Activated CD4-positive, alpha-beta T cell treated with anti-CD3 and anti-CD28 coated beads for 48 hours (primary cell): ENCODE measurements at places on chromosomes 1 and 21.

GRCh38 chr1:47444562-47445465, 7.0 kb downstream of the FOXD2 start:
- peak; percentile 51 for DNase-seq

DNA sequence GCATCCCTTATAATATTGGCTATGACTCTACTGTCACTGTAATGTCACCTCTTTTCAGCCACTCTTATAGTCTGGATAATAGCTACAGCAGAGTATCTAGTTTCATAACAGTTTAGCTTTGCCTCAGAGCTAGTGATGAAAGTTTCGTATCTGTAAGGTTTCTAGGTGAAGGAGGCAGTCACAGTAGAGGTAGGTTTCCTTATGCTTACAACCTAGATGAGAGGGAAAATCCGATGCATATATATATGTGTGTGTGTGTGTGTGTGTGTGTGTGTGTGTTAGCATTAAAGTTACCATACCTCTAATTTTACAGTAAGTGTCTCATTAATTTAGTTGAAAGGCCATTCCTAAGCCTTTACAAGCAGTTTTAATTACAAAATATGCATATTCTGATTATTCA, 2.2 kb upstream of the TOR1AIP2 start:
- no peak for DNase-seq

DNA sequence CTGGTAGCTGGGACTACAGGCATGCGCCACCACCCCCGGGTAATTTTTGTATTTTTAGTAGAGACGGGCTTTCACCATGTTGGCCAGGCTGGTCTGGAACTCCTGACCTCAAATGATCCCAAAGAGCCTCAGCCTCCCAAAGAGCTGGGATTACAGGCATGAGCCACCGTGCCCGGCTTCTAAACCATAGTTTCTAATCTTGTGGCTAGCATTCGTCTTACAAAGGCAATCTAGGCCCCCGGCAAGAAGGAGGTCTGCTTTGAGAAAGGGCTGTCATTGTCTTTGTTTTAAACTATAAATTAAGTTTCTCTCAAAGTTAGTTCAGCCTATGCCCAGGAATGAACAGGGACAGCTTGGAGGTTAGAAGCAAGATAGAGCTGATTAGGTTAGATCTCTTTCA, 10.3 kb upstream of the L1TD1 start:
- DNase-seq = no peak

DNA sequence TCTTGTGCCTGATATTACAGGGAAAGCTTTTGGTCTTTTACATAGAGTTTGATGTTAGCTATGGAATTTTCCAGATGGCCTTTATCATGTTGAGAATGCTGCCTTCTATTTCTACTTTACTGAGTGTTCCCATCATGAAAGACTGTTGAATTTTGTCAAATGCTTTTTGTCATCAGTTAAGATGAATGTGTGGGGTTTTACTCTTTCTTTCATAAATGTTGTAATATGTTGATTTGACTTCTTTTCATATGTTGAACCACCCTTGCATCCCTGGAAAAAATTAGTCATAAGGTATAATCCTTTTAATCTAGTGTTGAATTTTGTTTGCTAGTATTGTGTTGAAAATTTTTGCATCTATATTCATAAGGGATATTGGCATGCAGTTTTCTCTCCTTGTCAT, 16.1 kb upstream of the HOOK1 start:
- no peak for DNase-seq

- no peak for DNase-seq
Measured at GRCh38 chr1:36088265-36088576, 471 bp upstream of the ADPRS start.

DNA sequence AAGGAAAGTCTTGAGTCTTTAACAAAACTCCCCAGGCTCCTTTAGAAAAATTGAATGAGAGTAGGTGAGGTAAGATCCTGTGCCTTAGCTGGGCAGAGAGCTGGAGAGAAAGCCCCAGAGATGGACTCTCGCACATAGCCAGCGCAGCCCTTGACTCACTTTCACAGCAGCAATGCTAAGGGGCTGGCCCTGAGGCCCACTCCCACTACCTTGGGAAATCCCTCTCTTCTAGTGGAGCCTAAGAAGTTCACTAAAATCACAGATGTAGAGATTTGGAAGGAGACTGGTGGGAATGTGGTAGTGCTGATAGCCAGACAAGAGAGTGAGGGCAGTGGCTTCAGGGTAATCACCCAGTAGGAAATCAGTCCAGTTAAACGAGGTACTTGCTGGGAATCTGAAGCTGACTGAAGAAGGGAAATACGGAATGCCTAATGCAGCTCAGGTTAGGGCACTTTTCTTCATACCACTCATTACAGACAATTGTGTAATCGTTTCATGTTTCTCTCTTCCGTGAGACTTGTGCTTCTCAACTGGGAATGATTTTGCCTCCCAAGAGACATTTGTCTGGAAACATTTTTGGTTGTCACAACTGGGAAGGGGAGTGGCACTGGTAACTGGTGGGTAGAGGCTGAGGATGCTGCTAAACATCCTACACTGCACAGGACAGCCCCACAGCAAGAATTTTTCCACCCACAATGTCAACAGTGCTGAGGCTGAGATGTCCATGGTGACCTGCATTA, 42.4 kb upstream of the LRRC8C start:
- no peak for DNase-seq

DNA sequence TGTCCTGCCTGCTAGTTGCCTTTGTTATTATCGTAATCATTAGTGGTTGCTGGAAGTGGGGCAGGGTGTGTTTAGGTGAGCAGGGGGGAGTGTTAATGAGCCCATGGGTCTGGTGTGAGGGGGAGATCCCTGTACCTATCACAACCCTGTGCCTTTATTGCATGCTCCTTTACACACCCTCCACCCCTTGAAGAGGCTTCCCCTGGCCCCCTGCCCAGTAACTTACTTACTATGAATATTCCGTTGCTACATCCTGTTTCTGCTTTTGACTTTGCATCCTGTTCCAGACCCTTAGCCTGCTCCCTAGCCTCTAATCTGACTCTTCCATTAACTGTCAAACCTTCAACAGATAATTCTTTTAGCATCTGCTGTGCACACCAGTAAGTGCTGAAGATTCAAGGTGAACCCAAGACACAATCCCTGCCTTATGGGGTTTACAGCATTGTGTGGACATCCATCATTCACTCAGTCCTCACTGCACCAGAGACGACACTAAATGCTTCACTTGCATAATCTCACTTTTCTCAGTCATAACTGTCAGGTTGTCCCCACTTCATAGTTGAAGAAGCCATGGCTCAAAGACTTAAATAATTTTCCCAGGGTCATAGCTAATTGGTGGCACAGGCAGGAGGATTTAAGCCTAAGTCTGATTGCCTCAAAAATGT, 47.9 kb downstream of the CDC7 start:
- DNase-seq = peak; percentile 36

GRCh38 chr1:72324451-72324850, 42.1 kb upstream of the NEGR1 start:
- no peak for DNase-seq

DNA sequence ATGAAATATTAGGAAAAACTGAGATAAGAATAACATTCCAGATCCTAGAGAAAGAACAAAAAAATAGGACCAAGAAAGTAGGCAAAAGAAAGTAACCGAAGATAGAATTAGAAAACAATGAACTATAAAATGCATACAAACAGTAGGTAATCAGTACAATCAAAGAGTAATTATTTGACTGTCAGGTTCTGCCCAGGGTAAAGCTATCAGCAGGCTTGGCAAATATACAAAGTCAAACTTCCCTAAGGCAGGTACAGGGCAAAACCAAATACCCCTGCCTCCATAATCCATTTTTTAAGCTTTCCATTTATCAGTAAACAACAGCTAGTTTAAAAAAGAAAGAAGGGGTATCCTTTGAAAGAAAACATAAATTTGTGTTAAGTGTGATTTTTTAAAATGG, 44.4 kb downstream of the TESK2 start:
- DNase-seq = no peak

- DNase-seq = peak; percentile 77
Measured at GRCh38 chr1:156848461-156849150, 10.3 kb downstream of the INSRR start.

DNA sequence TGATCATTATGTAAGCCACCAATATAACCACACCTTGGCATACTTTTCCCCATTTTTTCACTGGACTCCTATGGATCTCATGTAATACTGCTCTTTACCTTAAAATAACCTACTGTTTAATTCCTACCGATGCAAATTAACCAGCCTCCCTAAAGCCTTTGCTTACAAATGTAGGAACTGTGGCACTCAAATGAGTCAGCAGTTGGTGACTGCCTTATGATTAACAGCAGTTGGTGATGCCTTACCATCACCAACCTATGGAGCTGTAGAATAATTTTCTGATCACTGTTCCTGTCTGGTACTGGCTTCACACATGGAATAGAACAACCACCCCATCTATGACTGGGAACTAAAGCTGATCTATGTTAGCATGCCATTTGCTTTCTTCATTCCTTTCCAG, 7.8 kb upstream of the NUDT17 start:
- DNase-seq = no peak

GRCh38 chr21:44299458-44300261, at the start of gene PFKL:
TSS of gene PFKL (plus strand) at chr21:44300053. CDS start at chr21:44300106, 53 bp downstream.
- peak; percentile 78 for DNase-seq

- DNase-seq = no peak
Measured at GRCh38 chr1:82220754-82221153, 420.0 kb downstream of the ADGRL2 start.

GRCh38 chr1:9242338-9242969, 7.9 kb downstream of the H6PD start:
- DNase-seq = no peak

DNA sequence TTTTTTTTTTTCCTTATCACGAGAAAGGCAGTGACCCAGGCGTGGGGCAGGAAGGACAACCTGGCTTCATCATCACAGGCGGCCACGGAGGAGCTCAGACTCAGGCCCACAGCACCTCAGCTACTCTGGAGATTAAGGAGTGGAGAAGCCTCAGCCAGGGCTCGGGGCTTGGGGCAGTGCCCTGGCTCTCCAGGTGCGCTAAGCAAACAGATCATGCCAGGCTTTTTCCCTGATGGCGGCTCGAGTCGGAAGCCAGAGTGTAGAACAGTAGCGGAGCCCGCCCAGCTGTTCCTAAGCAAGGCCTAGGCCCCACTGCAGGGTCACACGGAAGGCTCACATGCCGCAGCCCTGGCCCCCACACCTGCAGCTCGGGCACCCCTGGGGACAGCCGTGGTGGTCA, 70.7 kb downstream of the AGPAT3 start:
- DNase-seq = no peak

DNA sequence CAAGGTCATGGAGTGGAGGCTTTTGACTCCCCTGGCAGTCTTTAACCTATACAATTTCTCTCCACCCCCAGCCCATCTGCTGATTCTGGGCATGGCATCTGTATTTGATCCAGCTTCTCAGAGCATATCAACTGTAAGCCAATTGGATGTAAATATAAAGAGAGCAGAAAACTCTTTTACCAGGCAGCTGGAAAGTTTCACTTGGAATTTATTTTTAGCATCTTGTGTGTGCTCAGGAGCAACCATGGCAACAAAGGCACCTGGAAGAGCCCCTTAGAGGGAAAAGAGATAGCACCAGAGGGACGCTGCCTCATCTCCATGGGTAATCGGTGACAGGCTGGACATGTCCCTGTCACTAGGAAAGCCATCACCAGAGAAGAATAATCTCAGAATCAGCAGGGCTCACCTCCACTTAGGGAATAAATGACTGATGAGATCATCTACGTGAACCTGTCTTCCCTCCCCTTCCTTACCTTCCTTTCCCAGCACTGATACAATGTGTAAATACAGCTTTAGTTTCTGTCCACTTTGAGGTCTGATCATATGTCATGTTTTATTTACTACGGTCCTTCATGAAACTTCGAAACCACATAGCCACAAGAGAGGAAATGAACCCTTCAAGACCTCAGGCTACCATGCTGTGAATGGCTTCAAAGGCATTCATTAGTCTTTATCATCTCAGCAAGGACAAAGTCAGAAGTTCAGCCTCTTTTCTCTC, 25.3 kb upstream of the SIPA1L2 start:
- no peak for DNase-seq

DNA sequence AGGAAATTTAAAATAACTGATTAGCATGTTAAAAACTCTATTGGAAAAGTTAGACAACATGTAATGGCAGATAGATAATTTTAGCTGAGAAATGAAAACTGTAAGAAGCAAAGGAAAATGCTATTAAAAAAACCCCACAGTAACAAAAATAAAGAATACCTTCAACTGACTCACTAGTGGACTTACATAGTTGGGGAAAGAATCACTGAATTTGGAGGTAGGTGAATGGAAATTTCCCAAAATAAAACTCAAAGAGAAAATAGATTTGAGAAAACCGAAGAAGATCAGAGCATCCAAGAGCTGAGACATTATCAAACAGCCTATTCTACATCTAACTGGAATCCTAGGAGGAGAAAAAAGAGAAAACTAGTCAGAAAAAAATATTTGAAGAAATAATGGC, 34.7 kb downstream of the PDE4B start:
- DNase-seq = no peak

- DNase-seq = peak; percentile 75
Measured at GRCh38 chr21:31182231-31183140, 144.2 kb upstream of the KRTAP19-8 start.

DNA sequence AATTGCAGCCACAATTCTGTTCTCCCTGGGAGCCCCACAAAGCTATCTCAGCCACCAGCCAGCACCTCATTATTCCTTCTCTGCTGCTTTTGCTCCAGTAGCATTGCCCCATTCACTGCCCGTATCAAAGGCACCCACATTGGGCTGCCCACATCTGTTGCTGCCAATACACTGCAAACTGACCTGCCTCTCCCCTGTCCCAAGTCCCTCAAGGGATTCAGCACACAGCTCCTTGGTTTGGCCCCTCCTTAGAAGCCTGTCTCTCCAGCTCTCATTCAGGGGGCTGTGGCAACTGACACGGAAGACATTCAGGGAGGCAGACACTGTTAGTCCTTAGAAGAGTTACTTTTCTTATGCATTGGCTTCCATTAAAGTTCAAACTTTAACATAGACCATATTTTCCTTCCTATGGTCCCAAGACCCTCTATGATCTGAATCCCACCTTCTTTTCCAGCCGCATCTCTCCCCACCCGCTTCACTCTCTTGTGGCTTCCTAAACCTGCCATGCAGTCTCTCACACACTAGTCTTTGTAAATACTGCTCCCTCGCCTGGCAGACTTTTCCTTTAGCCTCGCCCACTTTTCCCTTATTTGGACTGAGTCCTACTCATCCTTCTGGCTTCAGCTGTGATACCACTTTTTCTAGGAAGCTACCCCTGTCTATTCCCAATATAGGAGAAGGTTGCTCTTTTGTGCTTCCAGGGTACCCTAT, 19.3 kb upstream of the KLHDC8A start:
- DNase-seq = no peak
